Omental fat pad (tissue), 4 donors: ENCODE measurements at places on chromosomes 6 and 20. TPM values are rescaled to one million over a fixed set of nuclear protein-coding genes. Genes with fewer than 3 reads are reported as not detected.
A peak's percentile ranks its signal among the peaks of the same experiment; 100 is the strongest.

- no peak for DNase-seq
Observed at GRCh38 chr6:116027801-116028200, 32.9 kb downstream of the FRK start.

- DNase-seq: no peak
Observed at GRCh38 chr6:106849120-106849519, 125.4 kb downstream of the CD24 start.

GRCh38 chr6:111487661-111488060 lies 4.6 kb upstream of the REV3L start:
- DNase-seq: no peak

GRCh38 chr6:50655848-50656453 lies 57.4 kb upstream of the TFAP2D start:
- no peak for DNase-seq

- peak; percentile 62 for DNase-seq
Observed at GRCh38 chr20:35619196-35620095, 3.8 kb downstream of the SPAG4 start.

- no peak for DNase-seq
Observed at GRCh38 chr20:12293900-12294299, 376.2 kb downstream of the BTBD3 start.

- DNase-seq: no peak
Observed at GRCh38 chr6:32943864-32944649, 3.2 kb upstream of the HLA-DMB start.

GRCh38 chr6:90494067-90494780 lies 92.6 kb downstream of the MAP3K7 start:
- DNase-seq: no peak

DNA sequence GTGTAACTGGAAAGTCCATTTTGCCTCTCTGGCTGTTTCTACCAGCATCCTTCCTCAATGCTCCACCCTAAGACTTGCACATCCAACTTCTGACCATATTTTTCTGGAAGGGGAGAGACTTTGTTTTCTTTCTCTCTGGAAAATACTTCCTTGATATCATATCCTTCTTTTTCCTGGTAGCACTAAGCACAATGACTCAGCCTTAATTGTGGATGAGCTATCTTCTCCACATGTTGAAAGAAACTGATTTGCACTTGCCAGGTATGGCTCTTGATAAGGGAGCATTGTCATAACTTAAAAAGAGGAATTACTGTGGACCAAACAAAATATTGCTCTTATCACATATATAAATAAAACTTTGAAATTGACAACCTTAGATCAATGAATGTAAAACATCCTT lies 30.1 kb upstream of the IBTK start:
- DNase-seq: no peak

DNA sequence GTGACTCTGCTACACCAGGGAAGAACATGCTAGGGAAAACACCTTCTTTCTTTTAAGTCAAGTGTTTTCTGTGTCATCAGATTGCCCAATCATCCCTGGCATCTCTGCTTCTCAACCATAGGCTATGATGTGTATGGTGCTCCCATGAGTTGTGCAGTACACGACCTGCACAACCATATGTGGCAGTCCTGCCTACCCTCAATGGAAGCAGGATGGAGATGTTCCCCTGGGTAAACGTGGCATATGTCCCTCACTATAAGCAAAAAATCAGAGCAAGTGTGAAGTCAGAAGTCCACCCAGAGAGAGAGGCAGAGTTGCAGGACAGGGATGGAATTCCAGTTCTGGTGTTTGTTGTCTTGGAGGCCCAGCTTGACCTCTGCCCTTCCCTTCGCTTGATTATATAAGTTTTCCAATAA lies 10.3 kb upstream of the SNHG17 start:
- DNase-seq: no peak

DNA sequence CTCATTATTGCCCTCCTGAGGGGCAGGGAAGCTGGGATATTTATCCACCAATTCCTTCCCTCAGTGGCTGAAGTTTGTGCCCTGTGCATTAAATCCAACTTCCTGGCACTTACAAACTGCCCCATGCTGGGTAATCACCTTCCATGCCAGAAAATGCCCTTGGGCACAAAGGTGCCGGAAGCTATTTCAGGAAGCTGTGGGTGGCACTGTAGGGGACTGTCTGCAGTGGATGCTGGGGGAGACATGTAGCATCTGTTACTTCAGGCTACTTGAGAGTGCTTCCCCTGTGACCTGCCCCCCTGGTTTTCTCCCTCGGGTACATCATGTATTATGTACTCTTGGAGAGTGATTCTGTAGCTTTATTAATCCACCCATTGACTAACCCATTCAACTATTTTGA lies 24.7 kb upstream of the RALGAPA2 start:
- DNase-seq: no peak

DNA sequence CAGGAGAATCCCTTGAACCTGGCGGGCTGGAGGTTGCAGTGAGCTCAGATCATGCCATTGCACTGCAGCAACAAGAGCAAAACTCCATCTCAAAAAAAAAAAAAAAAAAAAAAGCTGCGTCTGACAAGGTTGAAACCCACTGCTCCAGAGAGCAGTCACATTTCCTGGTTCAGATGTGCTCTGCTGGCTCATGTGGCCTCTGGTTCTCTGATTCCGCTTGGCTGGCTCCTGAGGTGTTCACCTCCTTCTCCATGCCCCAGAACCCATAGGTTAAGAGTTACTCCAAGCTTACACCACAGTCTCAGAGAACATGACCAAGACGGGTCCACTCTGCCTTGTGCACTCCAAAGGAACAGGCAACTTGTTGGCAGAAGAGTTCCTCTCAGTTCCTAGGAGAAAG lies 8.8 kb upstream of the CNR1 start:
- DNase-seq: no peak

- DNase-seq: no peak
Observed at GRCh38 chr20:33147299-33147698, 20.7 kb upstream of the BPIFA2 start.

GRCh38 chr6:73207221-73207837 lies 18.0 kb downstream of the KHDC1L start:
- no peak for DNase-seq

GRCh38 chr20:2640899-2641298 lies 11.5 kb upstream of the NOP56 start:
- DNase-seq: no peak

GRCh38 chr20:61989741-61990140 lies 75.9 kb downstream of the TAF4 start:
- no peak for DNase-seq

DNA sequence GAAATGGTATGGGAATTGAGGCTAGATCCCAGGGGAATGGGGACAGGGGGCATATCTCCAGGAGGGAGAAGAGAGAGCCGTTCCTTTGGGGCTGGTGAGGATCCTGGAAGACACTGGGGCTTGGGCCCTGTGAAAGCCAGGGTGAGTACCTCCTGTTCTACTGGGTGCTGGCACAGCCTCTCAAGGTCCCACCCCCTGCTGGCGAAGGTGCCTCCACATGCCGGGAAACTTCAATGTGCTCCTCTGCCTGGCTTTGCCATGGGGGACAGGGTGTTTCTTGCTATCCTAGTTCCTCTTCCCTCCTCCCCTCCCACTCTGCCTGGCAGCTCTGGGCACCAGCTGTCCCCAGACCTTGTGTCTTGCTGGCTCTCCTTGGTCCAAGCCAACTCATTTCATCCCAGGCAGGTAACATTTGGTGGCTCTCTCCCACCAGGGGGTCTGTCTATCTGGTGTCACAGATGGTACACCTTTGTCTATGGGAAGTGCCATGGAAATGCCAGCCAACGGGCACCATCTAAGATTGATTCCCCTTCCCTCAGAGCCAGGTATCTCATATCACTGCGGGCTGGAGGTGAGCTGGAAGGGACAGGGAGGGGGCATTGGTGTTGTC lies 56.8 kb downstream of the MDGA1 start:
- no peak for DNase-seq

GRCh38 chr20:7523288-7523687 lies 417.0 kb downstream of the HAO1 start:
- DNase-seq: no peak

- no peak for DNase-seq
Observed at GRCh38 chr20:12019715-12020114, 102.0 kb downstream of the BTBD3 start.

GRCh38 chr6:37283671-37284151 lies 25.8 kb upstream of the TMEM217 start:
- no peak for DNase-seq

DNA sequence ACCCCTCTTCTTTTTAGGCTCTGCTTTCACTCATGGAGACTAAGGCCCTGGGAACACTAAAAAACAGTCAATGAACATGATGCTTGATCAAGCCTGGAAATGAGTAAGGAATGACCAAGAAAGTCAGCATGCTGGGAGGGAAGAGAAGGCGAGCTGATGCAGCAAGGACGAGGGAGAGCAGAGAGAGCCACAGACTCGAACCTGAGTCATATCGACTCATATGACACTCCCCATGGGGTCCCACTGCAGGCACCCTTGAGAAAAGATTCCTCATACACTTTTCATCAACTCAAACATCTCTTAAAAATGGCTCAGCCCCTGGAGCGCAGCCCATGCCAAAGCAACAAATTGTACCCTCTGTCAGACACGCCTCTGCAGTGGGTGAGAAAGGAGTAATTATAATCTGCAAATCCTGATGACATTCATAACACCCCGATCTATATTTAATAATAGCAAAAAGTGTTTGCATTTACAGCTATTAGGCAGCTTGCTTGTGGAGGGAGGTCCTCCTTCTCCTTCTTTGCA lies 127.2 kb downstream of the F13A1 start:
- DNase-seq: no peak

DNA sequence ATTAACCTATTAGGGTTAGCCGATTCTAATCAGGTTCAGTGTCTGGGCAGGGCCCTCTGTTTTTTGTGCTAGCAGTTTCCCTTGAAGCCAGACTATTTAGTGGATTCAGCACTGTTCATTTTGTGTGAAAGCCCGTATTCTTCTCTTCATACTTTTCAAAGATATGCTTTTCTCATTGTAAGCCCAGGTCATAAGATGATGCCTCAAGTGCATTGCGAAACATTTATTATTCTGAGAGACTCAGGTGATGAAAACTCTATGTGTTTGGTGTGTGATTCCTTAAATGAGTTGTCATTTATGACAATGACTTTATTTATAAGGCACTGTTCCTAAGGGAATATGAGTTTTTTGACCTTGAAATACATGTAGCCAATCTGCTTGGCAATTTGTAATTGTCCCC lies 851.0 kb upstream of the FLRT3 start:
- DNase-seq: no peak

DNA sequence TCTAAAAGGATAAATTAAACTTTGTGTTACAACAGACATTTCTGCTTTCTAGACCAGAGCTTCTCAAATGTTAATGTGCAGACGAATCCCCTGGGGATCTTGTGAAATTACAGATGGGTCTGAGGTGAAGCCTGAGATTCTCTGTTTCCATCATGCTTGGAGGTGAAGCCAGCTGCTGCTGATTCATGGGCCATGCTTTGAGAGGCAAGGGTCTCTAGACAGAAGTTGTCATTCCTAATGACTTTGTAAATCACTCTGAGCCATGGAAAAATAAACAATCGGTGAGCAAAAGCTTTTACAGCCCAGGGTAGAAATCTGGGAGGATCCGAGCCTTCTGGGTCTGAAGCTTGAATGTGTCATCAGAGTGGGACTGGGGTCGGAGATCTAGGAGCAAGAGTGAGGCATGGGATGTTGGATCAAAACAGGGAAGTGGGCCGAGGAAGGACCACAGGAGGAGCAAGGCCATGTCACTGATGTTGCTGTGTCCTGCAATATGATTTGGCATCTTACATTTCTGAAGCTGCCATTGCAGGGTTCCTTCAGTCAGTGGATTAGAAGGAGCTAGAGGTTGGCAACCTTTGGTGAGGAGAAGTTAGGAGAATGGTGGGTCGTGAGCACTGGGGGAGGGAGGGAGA lies 77.3 kb downstream of the TRMT11 start:
- no peak for DNase-seq

DNA sequence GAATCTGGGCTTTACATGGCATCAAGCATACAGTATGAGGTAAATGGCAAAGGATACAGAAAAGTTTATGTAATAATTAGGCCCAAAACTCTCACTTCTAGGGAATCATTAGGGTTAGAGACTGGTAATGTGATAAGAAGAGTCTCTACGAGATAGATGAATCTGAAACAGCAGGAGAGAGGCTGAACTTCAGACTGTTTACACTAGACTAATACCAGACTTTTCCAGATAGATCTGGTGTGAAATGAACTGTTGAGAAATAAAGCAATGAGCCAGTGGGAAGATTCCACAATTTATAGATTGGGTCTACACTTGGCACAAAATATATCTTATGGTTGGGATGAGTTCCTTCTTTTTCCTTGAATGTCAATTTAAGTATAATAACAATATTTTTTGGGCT lies 134.3 kb downstream of the MAN1A1 start:
- DNase-seq: no peak

DNA sequence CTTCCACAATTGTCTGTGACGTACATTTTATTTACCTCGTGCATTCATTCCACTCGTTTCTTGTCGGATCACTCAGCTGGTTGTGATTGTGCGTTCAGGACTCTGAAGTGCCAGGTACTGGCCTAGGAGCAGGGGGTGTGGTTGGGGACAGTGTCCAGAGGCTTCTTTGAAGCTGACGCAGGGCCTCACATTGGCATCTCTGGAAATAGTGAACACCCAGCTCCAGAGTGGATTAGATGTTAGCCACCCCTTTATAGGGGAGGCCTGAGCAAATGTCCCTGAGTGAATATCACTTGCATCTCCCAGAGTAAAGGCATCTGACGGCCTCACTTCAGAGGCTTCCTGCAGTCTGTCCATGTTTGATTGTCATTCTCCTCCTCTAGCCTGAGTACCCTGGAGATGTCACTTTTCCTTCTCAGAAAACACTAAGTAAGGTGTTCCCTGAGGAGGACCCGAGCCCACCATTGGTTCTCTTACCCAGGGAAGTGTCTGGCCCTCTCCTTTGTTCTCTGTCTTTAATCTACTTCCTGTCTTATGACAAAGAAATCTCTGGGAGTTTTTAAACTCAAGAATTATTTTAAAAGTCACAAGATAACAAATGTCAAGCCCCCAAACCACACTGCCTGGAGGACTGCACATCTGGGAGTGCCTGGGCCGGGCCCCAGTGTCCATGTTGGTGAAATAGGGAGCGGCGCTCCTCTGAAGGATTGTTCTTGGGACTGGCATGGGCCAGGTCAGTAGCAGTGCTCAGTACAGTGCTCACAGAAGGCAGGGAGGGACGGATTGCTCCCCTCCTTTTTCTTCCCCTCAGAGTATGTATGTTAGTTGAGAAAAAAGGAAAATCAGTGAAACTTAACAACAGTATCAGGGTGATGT lies 10.8 kb downstream of the STX16 start:
- DNase-seq: no peak

DNA sequence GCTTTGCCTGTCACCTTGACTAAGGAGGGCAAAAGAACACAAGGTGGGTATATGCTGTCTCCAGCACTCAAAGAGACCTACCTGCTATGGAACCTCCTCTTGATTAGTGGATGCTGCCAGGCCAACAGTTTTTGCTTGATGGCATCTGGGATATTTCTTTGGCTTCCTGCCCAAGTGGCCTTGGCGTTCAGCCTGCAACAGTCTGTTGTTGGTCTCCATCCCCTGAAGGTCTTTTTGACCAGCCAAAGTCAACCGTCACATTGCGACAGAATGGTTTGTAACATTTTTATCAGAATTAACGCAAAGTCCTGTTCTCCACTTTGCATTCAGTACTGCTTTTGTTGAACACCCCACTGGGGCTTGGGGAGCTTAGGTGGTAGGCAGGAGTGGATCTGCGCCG lies 37.1 kb downstream of the SERPINB1 start:
- no peak for DNase-seq

Gene MAS1
- under 0.01 TPM for total RNA-seq

Gene HCK
- 25.9 TPM for total RNA-seq

Gene MAP7
- total RNA-seq: 2.2 TPM

Gene PNPLA1
- not detected for total RNA-seq

Gene IFT52
- 17.0 TPM for total RNA-seq

Gene FAM83C
- total RNA-seq: not detected

Gene SLC35F1
- 0.74 TPM for total RNA-seq

Gene ARG1
- total RNA-seq: 14.5 TPM

Gene BMP2
- 17.0 TPM for total RNA-seq
